Fibroblast of skin of left quadriceps (primary cell): ENCODE measurements at places on chromosomes 12 and 14.

DNA sequence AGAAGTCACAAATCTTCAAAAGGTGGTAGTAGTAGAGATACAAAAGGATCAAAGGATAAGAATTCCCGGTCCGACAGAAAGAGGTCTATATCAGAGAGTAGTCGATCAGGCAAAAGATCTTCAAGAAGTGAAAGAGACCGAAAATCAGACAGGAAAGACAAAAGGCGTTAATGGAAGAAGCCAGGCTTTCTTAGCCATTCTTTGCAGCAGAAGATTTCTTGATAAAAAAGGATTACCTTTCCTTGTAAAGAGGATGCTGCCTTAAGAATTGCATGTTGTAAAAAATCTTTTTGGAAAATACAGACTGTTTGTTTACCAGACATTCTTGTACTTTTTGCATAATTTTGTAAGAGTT lies 6.6 kb downstream of the PNN start:
- DNase-seq, result no peak

- no peak for DNase-seq
Measured at GRCh38 chr14:50083467-50084337, 32.7 kb downstream of the VCPKMT start.

GRCh38 chr14:49935526-49935925 lies 42.6 kb downstream of the ARF6 start:
- DNase-seq, result no peak

DNA sequence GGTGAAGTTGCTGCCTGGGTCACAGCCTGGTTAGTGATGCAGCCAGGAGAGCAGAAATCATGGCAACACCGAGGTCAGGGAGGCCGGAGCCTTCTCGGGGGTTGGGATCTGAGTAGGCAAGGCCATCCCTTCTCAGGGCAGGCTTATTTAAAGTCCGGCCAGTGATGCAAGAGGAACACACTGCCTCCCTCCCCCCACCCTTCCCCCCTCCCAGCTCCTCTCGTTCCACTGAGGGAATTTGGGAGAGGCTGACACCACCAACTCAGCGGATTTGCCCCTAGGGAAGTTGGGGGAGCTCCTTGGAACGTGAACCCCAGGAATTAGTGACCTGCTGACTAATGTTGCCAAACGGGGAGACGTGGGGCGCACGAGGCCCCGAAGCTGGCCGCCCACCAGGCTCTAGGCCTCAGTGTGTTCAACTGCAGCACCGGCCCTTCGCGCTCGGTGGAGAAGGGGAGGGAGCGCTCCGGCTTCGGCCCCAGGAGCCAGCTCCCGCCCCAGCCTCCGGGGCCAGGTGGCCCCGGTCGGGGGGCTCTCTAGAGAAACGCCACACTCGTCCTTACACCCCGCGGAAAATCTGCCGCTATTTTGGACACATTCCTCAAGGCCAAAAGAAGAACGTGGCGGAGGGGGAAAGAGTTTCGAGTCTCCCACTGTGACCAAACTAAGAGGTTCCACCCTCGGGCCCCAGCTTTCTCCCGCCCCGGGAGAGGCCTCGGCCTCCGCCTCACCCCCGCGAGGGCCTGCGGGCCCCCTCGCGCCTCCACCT lies 1.6 kb downstream of the CTDSP2 start:
- no peak for DNase-seq

DNA sequence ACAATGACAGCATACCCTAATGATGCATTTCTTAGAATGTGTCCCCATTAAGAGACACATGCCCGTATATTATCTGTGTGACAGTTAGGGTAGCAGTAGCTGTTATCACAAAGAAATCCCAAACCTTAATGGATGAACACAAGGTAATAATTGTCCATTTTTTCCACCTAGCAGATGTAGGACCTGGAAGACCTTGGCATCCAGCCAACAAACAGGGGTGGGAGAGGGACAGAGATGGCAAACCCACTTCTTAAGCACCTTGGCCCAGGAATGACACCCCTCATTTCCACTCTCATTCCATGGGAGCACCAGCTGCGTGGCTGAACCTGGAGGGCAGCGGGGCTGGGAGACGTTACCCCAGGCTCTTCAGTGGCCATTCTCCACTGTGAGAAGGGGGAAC lies 679.0 kb downstream of the AACS start:
- DNase-seq, result no peak

DNA sequence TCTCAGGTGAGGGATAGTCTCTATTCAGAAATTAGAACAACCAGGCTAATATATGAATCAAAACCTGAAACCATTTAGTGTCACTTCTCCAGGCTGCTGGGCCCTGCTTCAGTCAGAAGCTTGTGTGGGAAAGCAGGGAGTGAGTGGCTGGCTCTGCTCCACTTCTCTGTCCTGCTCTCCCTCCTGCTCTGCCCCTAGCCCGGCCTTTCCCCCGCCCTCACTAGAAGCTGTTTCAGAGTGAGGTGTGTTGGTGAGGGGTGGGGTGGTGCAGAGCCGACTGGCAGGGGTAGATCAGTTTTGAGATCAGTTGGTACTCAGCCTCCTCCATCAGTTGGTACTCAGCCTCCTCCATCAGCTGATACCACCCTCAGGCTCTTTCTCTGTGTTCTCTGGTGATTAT lies 7.0 kb upstream of the PPP1R1A start:
- DNase-seq, result no peak

DNA sequence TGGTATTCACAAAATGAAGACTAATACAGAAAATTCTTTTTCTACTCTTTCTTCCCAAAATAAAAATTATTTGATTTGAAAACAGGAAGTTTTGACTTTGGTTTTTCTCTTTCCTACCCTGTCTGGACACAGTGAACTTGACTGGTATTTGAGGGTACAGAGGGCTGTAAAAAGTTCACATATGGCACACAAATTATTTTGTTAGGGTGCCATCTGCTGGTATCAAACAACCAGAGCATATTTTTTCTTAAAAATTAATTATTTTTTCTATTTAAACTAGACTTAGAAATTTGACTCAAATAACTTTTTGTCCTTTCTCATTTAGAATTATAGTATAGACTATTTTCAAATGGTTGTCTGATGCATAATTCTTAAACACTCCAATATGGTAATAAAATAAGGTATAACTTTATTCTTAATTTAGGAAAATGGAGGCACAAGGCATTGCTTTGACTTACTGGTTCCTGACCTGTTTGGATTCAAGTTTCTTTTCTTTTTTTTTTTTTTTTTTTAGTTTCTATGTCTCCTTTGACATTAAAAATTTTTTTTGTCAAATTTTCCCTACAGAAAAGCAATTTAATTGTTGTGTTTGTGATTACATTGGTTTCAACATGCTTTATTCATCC lies 390.6 kb downstream of the PRKD1 start:
- DNase-seq, result peak; percentile 4

- DNase-seq, result no peak
Measured at GRCh38 chr12:41566703-41567102, 378.6 kb downstream of the PDZRN4 start.

DNA sequence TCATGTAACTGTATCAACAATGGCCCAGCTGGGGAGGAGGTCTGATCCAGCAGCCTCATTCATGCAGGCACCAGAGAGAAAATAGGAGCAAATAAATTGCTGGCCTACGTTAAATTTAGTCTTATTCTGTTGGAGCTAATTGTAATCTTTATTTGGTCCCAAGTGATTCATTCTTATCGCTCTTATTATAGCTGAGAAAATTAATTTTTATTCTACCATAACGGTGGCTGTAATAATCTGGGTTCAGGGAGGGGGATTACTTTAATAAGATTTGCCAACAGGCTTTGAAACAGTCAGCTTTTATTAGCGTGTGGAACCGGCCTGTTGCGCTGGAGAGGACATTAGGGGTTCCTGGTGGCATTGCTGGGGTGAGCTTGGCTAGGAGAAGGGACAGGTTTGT lies 254.9 kb downstream of the AACS start:
- DNase-seq, result no peak

- DNase-seq, result no peak
Measured at GRCh38 chr12:96383371-96383770, 16.9 kb downstream of the CDK17 start.

- no peak for DNase-seq
Measured at GRCh38 chr14:68762953-68763764, 29.7 kb downstream of the ZFP36L1 start.

- DNase-seq, result no peak
Measured at GRCh38 chr12:111138016-111138415, 217.6 kb upstream of the MYL2 start.

DNA sequence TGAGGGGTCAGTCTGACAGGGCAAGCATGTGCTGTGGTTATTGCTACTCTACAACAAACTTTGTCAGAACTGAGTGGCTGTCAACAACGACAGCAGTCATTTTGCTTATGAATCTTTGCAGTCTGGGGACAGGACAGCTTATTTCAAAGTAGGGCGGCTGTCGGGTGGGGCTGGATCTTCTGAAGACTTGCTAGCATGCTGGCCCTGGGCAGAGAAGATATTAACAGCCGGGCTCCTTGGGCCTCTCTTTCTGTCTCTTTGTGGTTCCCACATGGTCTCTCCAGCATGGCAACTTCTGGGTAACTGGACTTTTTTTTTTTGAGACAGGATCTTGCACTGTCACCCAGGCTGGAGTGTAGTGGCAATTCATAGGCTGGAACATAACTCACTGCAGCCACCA lies 33.9 kb upstream of the ALDH2 start:
- DNase-seq, result no peak

DNA sequence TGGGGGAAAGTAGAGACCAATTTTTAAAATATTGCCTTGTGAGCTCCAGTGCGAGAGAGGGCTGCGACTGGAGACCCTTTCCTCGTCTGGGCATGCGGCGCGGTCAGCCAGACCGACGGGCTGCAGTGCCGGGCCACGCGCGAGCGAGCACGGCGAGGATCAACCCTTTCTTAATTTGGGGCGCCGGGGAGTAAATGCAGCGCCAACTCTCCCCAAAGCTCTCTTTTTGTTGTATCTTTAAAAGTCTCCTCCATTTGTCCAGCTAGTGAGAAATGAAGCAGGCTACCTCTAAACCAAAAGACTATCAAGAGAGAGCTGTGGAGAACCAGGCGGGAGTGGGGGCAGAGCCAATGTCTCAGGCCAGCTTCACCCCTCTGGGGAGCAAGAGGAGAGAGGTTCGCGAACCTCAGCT lies 1.4 kb downstream of the SIX1 start:
- DNase-seq, result no peak

DNA sequence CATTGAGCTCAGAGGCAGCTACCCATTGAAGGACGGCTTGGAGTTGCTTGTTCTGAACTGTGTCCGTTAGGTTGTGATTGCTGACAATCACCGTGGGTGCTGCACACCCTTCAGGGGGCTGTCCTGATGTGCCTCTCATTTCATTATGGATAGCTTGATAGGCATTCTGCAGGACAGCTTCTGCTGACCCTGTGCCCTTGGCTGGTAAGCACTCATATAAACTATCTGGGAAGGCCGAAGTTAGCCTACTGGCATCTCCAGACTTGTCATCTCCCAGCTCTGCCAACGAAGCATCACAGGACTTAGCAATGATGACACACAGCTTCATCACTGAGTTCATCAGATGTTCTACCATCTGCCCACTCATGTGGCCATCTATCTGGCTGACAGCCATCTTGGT lies 22.3 kb downstream of the AKAP3 start:
- no peak for DNase-seq

GRCh38 chr12:20507056-20507455 lies 138.7 kb downstream of the PDE3A start:
- no peak for DNase-seq

- no peak for DNase-seq
Measured at GRCh38 chr14:79165471-79166090, 995.4 kb downstream of the NRXN3 start.

DNA sequence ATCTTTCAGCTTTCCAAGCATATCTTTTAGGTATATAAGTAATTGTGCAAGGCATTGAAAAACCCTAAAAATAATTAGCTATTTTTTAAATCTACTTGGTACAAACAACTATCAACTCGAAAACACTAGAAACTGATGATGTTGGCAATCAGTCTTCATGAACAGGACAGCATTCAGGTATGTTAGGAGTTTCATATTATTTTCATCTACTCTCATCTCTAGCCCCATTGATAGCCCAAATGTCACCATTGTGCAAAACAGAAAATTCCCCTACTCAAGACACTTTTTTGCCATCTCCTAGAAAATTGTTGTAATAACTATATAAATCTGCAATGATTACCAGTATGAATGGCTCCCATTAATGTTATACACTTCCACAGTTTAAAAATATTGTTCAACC lies 144.5 kb upstream of the KRAS start:
- DNase-seq, result no peak

- no peak for DNase-seq
Measured at GRCh38 chr12:93536766-93537488, 35.5 kb upstream of the SOCS2 start.

DNA sequence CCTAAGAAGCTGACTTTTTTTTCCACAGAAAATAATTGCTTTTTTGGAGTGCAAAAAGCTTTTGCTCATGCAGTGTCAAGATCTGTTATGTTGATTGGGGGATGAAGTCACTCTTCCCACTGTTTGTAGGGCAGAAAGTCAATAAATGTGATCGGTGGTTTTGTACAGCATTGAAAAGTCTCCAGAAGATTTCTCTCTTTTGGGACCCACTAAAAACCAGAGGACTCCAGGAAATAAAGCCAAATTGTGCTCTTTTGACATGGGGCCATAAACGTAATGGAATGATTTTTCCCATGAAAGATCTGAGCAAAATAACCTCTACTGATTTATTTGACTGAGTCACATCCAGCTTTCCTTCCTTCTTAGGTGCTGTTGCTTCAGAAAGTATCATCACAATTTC lies 122.5 kb downstream of the SNAPC1 start:
- DNase-seq, result no peak

- DNase-seq, result no peak
Measured at GRCh38 chr12:67647181-67647798, 1.3 kb upstream of the DYRK2 start.

DNA sequence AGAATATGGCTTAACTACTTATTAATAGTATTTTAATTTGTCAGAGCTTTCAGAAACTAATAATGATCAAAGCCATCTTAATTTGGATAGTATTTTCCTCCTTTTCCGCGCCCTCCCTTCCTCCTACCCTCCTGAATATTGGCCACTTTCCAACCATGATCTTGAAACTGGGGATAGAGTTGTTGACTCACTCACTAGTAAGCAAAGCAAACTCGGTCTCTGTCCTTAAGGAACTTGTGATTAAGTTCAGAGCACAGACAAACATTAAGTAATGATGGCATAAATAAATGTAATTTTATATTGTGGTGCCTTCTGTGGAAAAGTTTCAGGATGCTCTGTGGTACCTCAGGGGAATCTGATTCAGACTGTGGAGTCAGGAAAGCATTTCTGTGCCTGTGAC lies 75.7 kb downstream of the LRRK2 start:
- DNase-seq, result no peak

- DNase-seq, result peak; percentile 31
Measured at GRCh38 chr14:103910262-103910935, 17.9 kb upstream of the TDRD9 start.

DNA sequence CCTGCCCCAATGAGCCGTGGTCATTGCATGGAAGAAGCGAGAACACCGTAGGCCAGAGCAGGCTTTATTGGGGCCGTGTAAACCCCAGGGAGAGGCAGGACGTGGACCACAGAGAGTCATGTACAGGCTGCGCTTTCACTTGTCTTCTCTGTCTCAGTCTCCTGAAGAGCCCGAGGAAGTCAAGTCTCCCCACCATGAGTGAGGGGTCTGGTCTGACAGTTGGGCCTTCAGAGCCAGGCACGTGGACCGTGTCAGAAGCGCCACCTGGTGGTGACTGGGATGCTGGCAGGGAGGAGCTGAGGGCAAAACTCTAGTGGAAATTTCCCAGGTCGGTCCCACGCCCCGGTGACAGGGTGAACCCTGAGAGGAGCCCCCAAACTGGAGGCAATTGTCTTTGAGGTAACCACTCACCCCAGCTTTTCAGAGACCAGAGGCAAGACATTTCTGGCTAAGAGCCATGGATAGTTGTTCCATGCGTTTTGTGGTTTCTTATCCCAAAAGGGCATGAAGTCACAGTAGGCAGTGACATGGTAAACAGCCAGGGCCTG lies 17.4 kb downstream of the RPS6KL1 start:
- DNase-seq, result no peak

GRCh38 chr14:103521438-103521950 lies 1.1 kb downstream of the CKB start:
- no peak for DNase-seq
